ENCODE measurements at places on chromosomes 7 and 10.

- no peak for DNase-seq
Measured at GRCh38 chr10:87931836-87932230, 68.4 kb downstream of the PTEN start.

- no peak for DNase-seq
Measured at GRCh38 chr7:141359740-141360415, 191.3 kb upstream of the AGK start.

- DNase-seq: no peak
Measured at GRCh38 chr7:147096629-147097028, 980.0 kb downstream of the CNTNAP2 start.

DNA sequence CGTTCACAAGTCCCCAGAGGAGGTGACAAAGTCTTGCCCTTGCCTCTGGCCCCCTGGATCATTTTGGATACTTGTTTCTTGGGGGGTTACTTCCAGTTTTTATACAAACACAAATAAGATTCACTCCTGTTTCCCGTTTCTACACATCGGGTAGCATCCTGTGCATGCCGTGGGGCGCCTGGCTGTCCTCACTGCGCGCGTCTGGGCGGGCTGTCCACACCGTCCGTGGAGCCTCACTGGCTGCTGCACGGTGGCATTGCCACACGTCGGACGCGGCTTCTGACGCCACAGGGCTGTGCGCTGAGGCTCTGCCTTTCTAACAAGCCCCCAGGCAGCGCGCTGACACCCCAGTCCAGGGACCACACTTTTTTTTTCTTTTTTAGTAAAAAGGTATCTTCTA, 18.4 kb downstream of the BNIP3 start:
- no peak for DNase-seq

DNA sequence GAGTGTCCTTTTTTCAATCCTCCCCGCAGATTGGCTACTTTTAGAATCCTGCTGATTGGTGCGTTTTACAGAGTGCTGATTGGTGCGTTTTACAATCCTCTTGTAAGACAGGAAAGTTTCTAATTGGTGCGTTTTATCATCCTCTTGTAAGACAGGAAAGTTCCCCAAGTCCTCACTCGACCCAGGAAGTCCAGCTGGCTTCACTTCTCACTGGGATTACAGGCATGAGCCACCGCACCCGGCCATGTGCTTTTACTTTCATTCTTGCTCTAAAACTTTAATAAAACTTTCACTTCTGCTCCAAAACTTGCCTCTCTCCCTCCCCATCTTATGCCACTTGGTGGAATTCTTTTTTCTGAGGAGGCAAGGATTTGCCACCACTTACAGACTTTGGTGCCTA, 17.0 kb upstream of the WAPL start:
- no peak for DNase-seq

GRCh38 chr10:92291616-92291865, 574 bp downstream of the MARCHF5 start:
- peak; percentile 7 for DNase-seq

DNA sequence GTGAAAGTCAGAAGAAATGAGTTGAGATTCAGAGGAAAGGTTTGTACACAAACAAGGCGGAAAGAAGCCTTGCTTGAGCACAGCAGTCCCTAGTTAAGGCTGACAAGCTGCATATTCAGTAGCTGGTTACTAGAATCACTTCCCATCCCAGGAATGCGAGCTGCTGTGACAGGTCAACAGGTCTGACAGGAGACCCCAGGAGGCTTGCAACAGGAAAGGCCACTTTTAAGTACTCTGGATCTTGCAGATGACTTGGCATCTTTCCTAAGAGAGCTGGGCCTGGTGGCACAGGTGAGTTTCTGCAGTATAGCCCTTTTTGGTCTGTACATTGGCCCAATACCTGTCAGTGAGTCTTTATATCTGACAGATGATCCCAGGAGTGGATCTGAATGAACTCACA, 35.7 kb upstream of the UNC5B start:
- DNase-seq: no peak

GRCh38 chr7:149302222-149302621, 40.2 kb downstream of the ZNF783 start:
- DNase-seq: no peak

- no peak for DNase-seq
Measured at GRCh38 chr10:88254091-88254490, 329.0 kb downstream of the RNLS start.

GRCh38 chr7:33821970-33822369, 83.4 kb upstream of the BMPER start:
- no peak for DNase-seq

DNA sequence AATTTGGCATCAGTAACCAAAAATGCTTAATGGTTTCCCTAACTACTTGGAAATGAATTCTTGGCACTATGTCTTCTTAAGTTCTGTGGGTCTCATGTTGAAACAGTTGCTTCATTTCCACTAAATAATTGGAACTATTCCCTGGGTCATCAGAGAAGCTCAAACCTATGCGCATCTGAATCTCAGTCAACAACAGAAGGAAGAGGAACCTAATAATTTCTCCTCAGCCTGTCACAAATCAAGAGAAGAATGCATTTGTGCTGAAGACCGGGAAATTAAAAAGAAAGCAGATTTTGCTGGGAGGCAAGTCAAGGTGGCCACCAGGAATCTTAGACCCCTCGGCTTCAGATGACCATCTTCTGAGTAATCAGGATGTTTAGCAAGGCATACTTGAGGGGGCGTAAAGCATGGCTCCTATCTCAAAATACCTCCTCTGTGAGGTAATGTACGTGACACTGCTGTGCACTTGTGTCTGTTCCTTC, 41.4 kb downstream of the TOMM7 start:
- DNase-seq: no peak

DNA sequence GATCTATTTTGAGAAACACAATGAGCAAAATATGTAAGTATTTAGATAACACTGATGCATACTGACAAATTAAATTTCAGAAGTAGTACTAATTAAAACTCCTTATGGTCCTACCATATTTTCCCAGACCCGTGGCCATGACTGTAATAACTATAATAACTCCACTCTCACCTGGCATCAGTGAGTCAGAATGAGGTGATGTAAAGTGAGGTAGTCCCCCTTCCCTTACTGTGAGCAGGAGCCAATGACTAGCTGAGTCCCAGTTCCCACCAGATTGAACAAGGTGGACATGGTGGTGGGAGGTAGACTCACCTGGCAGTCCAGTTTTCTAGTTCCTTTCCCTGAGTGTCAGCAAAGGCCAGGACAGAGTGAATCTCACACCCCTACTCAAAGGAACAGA, 630.5 kb upstream of the IGFBP3 start:
- no peak for DNase-seq

DNA sequence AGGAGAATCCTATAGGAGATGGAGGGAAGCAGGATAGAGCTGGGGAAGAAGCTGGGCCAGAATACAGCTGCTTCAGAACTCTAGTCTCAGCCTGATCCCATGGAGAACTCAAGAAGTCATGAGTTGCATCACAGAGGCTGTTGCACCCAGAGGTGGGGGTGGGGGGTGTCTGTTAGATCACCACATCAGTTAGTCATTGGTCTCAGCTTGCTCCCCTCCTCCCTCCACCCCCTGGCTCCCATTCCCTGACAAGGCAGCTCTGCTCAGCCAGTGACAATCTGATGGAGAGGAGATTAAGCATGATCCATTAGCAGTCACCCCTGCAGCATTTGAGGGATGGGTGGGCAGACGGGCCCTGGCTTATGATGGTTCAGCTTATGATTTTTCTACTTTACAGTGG, 58.4 kb upstream of the FGL2 start:
- DNase-seq: no peak

DNA sequence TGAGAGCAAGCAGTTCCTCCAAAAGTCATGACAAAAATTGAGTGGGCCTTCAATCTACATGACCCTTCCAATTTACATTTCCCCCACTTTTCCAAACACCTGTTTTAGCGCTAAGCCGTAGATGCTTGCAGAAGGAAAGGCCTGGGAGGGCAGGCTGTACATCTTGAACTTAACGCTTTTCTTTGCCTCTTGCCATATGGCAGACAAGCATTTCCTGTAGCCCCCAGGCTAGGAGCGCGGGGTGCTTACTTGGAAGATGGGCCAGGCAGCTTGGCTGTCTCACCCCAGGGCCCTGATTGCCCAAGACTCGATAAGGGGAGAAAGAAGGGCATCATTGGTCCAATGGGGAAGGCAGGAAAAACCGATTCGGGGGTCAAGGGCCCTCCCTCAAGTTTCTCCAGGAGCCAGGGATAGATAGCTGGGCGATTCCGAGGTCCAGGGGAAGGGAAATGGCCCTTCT, 1.8 kb downstream of the HOXA10 start:
- no peak for DNase-seq

DNA sequence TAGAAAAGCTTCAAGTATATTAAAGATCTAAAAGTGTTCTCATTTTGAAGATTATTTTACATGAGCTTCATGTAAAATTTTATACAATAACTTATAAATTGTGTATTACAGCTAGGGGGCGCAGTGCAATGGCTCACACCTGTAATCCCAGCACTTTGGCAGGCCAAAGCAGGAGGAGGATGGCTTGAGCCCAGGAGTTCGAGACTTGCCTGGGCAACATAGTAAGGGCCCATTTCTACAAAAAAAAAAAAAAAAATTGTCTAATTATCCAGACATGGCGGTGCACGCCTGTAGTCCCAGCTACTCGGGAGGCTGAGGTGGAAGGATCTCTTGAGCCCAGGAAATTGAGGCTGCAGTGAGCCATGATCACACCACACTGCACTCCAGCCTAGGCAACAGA, 16.6 kb downstream of the ACBD5 start:
- no peak for DNase-seq

- DNase-seq: no peak
Measured at GRCh38 chr10:69657430-69657829, 27.4 kb downstream of the FAM241B start.

- DNase-seq: no peak
Measured at GRCh38 chr7:119026391-119026790, 801.9 kb downstream of the ANKRD7 start.

DNA sequence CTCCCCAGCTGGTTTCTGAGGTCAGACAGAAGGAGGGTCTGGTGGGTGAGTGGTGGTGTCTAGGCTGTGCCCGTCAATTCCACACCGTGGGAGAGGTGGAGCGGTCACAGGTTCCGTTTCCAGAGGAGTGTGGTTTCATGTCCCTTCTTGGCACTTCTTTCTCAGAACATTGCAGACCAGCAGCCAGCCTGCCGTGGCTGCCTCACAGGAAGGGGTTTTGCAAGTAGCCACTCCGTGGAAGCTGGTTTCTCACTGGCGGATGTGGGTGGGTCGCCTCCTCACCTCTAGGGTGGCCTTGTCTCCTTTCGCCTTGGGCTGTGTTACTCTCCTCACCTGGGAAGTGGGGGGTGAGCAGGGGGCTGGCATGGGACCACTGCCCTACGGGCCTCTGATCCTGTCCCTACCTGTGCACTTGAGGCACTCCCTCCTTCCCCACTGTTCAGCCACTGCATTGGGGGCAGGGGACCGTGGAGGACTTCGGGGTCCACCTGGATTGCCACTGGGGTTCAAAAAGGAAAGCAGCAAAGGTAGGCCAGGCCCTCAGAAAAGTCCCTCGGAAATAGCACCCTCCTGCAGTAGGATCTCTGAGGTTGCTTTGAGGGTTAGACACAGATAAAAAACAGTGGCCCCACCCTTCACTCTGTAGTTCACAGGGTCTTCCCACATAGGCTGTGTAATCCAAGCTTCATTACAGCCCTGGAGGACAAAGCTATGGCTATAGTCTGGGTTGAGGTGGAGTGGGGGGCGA, 33.9 kb downstream of the TSPAN14 start:
- no peak for DNase-seq

DNA sequence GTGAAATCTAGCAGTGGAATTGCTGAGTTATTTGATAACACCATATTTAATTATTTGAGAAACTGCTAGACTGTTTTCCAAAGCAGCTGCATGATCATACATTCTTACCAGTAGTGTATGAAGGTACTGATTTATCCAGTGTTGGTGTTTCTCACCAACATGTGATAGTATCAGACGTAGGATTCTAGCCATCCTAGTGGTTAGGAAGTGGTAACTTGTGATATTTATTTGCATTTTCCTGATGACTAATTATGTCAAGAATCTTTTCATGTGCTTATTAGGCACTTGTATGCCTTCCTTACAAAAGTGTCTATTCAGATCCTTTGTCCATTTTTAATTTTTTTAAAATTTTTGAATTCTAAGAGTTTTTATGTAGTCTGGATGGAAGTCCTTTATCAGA, 54.2 kb upstream of the PLXDC2 start:
- no peak for DNase-seq

- DNase-seq: no peak
Measured at GRCh38 chr7:94375691-94376090, 19.0 kb upstream of the COL1A2 start.

Data from stimulated activated CD4-positive, alpha-beta T cell treated with anti-CD3 and anti-CD28 coated beads, Interleukin-1b, Interleukin-23, amount 100 ng/mL, for 24 hours (primary cell).